ENCODE measurements at places on chromosomes 1 and 21.

- DNase-seq = no peak
Observed at GRCh38 chr1:107501081-107501605, 360.3 kb downstream of the NTNG1 start.

DNA sequence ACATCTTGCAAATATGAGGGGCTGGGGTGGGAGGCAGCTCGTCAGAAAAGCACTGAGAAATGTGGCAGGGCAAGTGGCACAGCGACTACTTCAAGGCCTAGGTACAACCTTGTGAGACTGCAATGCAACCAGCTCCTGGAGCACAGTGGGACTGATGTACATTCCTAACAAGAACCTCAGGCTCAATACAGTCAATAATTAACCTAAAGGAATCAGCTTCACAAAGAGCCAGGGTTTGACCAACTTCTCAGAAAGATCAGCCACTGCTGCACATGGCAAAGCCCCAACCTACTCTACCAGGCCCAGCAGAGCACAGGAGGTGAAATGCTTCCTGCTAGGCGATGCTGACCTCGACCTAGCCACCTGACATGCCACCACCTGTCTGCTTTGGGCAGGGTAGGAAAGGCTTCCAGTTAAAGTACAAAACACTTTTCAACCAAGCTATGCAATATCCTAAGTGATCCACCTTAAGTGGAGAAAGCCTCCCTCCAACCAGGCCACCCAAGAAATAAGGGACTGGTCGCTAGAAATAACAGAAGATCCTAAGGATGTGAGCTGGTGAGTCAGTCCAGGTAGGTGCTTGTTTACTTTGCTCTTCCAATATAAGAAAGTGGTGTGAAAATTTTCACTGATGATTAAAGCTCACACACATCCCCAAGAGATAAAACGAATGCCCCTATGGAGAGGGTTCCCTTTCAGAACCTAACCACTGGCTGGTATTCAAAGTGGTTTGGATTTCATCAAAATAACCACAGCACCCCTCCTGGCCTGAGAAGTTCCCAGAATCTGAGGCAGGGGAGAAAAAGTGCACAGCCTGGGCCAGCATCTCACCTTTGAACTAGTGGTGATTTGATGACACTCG lies 2.1 kb downstream of the RIPK4 start:
- DNase-seq = no peak

GRCh38 chr1:53174971-53175913 lies 21.4 kb upstream of the CPT2 start:
- DNase-seq = no peak

DNA sequence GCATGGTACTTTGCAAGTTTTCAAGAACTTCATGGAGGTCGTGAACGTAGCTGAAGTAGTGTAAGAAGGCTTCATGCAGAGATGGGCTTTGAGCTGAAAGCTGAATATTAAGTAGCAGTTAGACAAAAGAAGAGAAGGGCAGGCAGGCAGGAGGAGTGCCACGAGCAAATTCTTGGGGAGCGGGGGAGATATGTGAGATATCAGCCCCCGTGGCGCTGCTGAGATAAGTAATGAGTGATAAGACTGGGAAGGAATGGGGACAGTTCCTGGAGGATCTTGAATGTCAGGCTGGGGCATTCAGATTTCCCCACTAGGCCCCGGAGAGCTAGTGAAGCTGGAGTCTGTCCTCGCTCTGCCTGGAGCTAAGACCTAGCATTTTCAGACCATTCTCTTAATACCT lies 27.9 kb upstream of the KIRREL1 start:
- no peak for DNase-seq

- DNase-seq = no peak
Observed at GRCh38 chr1:232818040-232818439, 12.8 kb downstream of the MAP10 start.

DNA sequence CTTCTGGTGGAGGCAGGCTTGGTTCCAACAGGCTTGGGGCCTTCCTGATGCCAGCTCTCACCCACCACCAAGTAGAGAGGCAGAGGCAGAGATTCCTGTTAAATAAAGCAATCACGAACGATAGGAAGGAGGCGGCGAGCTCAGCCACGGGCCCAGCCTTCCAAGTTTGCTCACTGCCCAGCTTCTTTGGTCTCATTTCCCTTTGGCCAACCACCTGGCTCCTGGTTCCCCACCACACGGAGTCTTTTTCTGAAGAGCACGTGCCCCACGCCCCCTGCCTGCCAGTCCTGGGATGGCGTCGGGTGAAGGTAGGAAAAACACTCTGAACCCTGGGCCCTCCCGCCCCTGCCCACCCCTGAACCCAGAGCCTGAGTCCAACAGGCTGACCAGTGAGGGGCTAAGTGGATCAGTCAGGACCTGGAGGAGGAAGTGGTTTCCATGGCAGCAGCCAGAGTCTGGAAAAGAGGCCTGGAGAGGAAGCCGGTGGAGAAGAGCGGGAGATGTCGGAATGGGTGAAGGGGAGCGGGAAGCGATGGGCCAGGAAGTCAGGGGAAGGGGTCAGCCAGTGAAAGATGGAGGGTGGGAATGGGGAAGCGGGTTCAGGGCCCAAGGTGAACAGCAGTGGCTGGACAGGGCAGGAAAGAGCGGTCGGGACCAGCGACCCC lies 158.2 kb upstream of the KLHDC7A start:
- DNase-seq = no peak

DNA sequence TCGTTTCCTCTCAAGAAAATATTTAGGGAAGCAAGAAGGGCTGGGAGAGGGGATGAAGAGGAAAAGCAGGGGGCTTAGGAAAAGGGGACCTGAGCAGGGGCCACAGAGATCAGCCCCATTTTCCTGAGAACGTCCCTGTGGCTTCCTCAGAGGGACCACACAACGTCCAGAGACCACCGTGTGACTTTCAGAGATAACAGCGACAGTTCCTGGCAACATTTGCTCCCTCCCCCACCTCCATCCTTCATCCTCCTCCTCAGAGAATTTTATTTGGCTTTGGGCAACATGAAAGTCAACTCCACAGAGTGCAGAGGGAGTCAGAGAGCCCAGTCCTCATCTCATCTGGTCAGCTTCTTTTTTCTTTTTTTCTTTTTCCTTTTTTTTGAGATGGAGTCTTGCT lies 50.9 kb downstream of the RUNX1 start:
- no peak for DNase-seq

Measured in activated T-cell treated with anti-CD3 and anti-CD28 coated beads for 24 hours (primary cell).